Smooth muscle cell of the pulmonary artery (primary cell): ENCODE measurements at places on chromosomes 7 and 10. TPM values are rescaled to one million over a fixed set of nuclear protein-coding genes. Genes with fewer than 3 reads are reported as not detected.

The LRMDA gene
- 1.0 and 2.5 TPM in 2 replicates for total RNA-seq

The PPP1R3A gene
- not detected in 2 replicates for total RNA-seq

The IQCE gene
- 9.6 and 12.9 TPM in 2 replicates for total RNA-seq

The PDE6C gene
- not detected in 2 replicates for total RNA-seq

The PILRA gene
- total RNA-seq: 0.26 TPM in 1 of 2 replicates, not detected in the other

The ADCY1 gene
- total RNA-seq: 0.03 and 0.26 TPM in 2 replicates

The PDGFA gene
- total RNA-seq: 61.0 and 91.5 TPM in 2 replicates

The CYCS gene
- total RNA-seq: 34.7 and 43.6 TPM in 2 replicates

The OR9A2 gene
- 0.13 TPM in 1 of 2 replicates, not detected in the other for total RNA-seq

The PRKAR1B gene
- total RNA-seq: 20.9 and 23.3 TPM in 2 replicates

The AZGP1 gene
- not detected in 2 replicates for total RNA-seq

The MEIG1 gene
- 0.46 TPM in 1 of 2 replicates, not detected in the other for total RNA-seq

The LIPM gene
- total RNA-seq: 0.10 and 0.13 TPM in 2 replicates

The ENTPD1 gene
- 0.92 and 2.7 TPM in 2 replicates for total RNA-seq

The TAX1BP1 gene
- total RNA-seq: 106 and 114 TPM in 2 replicates

The OR13A1 gene
- total RNA-seq: not detected in 2 replicates

The CRPPA gene
- total RNA-seq: 1.4 and 2.4 TPM in 2 replicates

The FOXP2 gene
- total RNA-seq: 0.26 and 0.46 TPM in 2 replicates

The NME8 gene
- not detected in 2 replicates for total RNA-seq

The KLHDC10 gene
- 33.1 and 35.2 TPM in 2 replicates for total RNA-seq

The PAX4 gene
- not detected in 2 replicates for total RNA-seq

The RAMP3 gene
- total RNA-seq: not detected in 2 replicates

The SH3PXD2A gene
- 44.1 and 45.5 TPM in 2 replicates for total RNA-seq

The CUBN gene
- 1.3 and 3.4 TPM in 2 replicates for total RNA-seq

The GNB2 gene
- total RNA-seq: 134 and 142 TPM in 2 replicates

The WAPL gene
- 38.0 and 47.2 TPM in 2 replicates for total RNA-seq

The INA gene
- 0.33 and 1.3 TPM in 2 replicates for total RNA-seq

The NUDT13 gene
- total RNA-seq: 1.1 and 1.6 TPM in 2 replicates

The CPEB3 gene
- 1.1 and 1.3 TPM in 2 replicates for total RNA-seq

The SFMBT2 gene
- total RNA-seq: 0.52 and 0.86 TPM in 2 replicates

The ATE1 gene
- total RNA-seq: 29.0 and 30.2 TPM in 2 replicates

The FOXI2 gene
- total RNA-seq: not detected in 2 replicates

The PNLIPRP3 gene
- not detected in 2 replicates for total RNA-seq

The PTER gene
- total RNA-seq: 4.3 and 9.9 TPM in 2 replicates

The MAPK8 gene
- total RNA-seq: 35.1 and 39.3 TPM in 2 replicates

The LOXL4 gene
- 28.7 and 138 TPM in 2 replicates for total RNA-seq

The RADIL gene
- total RNA-seq: 0.13 and 2.0 TPM in 2 replicates

The SPDYE6 gene
- total RNA-seq: not detected in 2 replicates
